AG20443 (cell line): ENCODE measurements at places on chromosomes 7 and 10.
A peak's percentile ranks its signal among the peaks of the same experiment; 100 is the strongest.

DNA sequence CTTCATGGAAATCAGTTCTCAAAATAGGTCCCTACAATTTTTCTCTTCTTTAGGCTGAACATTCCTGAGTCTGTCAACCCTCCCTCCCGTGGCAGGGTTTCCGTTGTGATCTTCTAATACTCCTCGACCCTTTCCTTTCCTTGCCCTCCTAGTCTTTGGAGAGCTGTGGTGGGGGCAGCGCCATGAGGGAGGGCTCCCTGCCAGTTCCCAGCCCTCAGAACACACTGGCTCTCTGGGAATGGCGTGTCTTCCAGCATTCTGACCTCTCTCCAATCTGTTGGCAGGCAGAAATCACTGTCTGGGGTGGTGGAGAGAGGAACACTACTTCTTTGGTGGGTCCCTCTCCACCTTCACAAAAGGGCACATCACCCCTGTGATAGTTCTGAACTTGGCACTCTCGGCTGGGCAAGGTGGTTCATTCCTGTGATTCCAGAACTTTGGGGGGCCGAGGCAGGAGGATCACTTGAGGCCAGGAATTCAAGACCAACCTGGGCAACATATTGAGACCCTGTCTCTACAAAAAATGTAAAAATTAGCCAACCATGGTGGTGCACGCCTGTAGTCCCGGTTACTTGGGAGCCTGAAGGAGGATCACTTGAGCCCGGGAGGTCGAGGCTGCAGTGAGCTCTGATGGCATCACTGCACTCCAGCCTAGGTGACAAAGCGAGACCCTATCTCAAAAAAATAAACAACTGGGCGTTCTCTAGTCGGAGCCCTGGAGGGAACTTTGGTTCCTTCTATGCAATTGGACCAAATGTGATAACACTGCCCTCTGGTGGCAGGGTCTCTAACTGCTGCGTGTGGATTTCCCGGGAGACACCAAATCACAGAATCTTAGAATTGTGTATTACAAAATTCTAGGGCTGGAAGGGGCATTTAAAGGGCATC is 13.1 kb upstream of the ARPC1A start:
- peak; percentile 81 for DNase-seq

GRCh38 chr10:62745581-62745980 is 58.9 kb upstream of the ADO start:
- no peak for DNase-seq

DNA sequence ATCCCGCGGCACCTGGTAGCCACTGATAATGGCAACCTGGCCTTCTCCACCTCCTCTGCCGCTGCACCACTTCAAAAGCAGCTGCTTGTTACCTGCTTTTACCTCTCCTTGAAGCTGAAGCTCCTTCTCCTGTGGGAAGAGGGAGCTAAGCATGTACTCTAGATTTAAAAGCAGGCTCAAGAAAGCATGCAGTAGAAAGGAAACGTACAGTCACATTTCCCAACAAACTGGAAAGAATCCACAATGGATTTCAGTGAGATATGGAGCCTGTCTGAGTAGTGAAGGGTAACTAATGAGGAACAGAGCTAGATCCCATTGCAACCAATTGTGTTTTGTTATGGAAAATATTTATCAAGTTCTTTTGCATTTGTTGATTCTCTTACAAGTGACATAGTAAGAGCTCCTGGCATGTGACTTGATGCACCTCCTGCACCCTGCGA is 457.4 kb upstream of the GALNT17 start:
- no peak for DNase-seq

GRCh38 chr7:108363659-108364058 is 92.6 kb downstream of the NRCAM start:
- no peak for DNase-seq

- no peak for DNase-seq
These were observed 22.4 kb downstream of the NRBF2 start for GRCh38 chr10:63155388-63156020.

DNA sequence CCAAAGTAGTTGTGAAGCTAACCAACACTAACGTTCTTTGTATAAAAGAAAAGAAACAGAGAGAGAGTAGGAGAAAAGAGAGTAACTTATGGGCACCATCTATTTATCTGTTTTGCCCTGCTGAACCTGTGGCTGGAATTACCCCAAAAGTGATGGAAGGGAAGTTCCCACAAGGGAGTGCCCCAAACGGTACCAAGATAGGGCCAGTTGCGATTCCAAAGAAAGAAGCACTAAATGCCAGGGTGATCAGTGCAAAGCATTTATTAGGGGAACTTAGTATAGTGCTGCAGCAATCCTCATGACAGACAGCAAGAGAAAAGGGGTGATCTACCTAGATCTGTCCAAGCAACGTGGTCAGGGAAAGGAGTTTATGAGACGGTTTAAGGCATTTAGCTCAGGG is 190.2 kb downstream of the SORCS3 start:
- DNase-seq = no peak

DNA sequence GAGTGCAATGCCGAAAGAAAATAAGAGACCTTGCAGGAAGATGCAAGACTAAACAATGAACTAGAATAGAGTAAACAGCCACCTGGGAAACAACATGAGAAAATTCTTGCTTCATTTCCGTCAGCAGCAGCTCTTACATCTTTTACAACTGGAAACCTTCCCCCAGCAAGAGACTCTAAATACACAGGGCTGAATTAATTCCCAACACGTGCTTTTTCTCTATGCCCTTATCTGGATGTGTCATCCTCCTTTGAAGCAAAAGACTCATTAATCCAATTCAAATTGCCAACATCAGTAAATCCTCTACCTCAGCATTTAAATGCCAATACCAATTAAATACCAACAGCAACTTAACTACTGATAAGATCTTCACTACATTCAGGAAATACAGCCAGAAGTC is 99.0 kb upstream of the PDE1C start:
- no peak for DNase-seq

- no peak for DNase-seq
These were observed 271.6 kb downstream of the CSTF2T start for GRCh38 chr10:51427758-51428157.

GRCh38 chr7:141001122-141001521 is 13.6 kb downstream of the MRPS33 start:
- DNase-seq = no peak

DNA sequence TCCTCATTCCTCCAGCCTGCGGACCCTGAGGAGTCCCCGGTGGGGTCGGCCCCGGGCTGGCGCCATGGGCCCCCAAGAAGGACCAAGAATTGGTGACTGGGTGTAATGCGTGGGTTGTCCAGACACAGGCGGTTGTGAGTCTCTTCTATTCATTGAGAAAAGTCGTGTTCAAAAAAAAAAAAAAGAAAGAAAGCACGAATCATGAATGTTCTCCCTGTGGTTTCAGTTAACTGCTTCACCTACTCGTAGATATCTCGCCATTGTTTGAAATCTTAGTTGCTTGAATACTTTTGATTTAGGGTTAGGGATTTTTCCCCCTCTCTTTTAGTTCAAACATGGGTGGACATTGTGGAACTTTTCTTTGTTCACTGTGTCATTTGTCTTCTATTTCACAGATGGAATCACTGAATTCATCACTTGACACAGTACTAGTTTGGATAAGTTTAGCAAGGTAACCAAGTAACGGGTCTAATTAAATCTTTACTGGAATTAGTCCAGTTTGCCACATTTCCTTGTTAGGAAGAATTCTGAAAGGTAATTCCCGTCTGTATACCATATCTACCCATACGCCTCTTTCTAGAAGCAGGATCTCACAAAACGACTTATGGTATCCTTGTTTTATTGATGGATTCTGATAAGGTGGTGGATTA is 775 bp downstream of the STARD3NL start:
- no peak for DNase-seq

DNA sequence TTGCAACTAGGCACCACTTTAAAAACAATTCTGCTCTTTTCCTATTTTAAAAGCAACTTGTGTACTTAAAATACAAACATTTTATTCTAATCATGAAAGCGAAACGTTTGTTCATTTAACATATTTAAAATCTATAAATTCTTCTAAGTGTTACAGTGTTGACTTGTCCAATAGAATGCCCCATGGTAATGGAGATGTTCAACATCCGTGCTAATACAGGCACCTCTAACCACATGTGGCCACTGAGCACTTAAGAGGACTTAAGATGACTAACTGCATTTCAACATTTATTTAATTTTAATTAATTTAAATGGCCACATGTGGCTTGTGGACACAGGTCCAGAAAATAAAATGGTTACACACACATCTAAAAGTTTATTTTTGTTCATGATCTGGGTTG is 115.1 kb downstream of the TPK1 start:
- DNase-seq = no peak
